Stimulated activated CD8-positive, alpha-beta memory T cell treated with anti-CD3 and anti-CD28 coated beads, Interleukin-15, amount 100 ng/mL, for 48 hours (primary cell): ENCODE measurements at places on chromosomes 1 and 21.

- no peak for DNase-seq
These were observed 3.1 kb upstream of the LMOD1 start for GRCh38 chr1:201949491-201949890.

DNA sequence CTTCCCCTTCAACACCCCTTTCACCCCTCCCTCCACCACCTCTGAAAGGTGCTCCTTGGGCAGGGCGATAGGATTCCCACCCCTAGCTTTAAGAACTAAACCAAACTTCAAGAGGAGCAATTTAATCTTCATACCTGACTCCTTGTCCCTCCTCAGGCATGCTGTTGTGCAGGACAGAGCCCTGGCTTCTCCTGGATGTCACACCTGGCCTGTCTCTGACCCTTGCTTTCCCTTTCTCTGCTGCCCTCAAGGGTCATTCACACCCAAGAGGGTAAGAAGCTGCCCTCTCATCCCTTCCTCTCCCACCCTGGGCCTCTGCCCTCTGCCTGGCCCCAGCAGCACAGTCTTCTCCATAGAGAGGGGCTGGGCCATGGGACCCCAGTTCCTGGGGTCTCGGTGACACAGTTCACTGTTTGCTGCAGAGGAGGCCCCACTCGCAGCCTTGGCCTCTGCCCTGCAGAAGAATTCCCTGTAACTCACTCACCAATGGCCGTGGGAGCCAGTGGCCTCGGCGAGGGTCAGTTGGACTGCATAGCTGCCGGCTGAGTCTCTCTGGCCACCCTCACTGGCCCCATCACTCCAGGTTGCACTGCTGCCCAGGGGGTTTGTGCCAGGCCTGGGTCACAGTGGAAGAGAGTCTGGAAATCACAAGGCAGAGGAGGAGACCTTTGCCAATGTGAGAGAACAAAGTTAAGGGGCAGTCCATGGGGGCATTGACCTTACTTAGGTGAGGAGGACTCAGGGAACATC is 28.4 kb upstream of the LHX4 start:
- DNase-seq = no peak

GRCh38 chr1:17668624-17669175 is 86.4 kb upstream of the ACTL8 start:
- no peak for DNase-seq

GRCh38 chr1:116558140-116558549 is 12.7 kb downstream of the CD58 start:
- no peak for DNase-seq

GRCh38 chr1:231808990-231809389 is 182.4 kb downstream of the DISC1 start:
- no peak for DNase-seq
